ENCODE measurements at places on chromosomes 6 and 20.
A peak's percentile ranks its signal among the peaks of the same experiment; 100 is the strongest.

DNA sequence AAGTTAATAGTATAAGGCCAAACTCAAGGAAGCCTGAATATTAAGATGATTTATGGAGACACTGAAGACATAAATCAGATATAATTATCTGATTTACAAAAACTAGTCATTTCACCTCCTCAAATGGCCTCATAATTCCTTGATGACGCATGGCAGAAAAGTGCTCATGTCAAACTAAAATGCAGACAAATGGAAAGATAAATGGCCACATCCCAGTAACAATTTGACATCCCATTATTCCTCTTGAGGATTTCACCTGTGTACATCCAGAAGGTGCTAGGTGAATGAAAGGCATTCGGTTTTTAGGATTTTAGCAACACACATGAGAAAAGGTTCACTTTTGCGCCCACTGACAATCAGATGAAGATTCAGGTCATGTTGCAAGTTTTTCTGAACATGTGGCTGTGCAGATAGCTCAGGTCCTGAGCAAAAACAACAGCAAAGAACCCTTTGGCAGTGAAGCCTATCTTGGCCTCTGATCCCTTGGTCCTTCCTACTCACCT, 24.2 kb downstream of the SGK1 start:
- DNase-seq: peak; percentile 71

DNA sequence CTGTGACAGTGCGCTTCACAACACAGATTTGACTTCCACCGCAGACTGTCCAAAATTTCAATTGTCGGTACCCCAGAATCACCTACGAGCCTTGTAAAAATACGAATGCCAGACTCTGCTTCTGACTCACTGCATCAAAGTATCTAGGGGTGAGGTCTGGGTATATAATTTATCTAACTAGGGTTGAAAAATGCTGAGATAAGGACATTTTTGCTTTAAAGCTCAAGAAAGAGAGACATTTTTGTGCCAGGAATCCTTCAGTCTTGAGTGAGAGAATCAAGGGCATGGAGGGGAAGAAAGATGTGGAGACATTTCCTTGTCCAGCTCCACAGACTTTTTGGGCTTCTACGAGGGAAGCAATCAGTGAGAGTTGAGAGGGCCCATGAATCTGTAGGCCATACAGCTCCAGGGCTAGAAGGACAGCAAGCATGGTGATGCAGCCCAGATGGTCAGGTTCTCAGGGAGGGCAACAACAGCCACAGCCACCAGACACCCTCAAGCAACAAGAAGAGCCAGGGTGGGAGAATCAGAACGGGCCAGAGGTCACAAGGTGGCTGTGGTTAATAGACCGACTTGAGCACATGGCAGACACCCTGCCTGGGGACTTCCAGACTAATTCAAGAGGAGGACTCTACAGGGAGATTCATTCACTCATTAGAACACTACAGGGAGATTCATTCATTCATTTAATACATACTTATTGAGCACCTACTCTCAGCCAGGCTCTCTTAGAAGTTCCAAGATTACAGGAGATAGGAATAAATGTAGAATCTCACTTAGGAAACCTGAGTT, 211.1 kb upstream of the PRDM1 start:
- no peak for DNase-seq

- DNase-seq: no peak
These were observed 159.1 kb downstream of the PKHD1 start for GRCh38 chr6:51928320-51928719.

DNA sequence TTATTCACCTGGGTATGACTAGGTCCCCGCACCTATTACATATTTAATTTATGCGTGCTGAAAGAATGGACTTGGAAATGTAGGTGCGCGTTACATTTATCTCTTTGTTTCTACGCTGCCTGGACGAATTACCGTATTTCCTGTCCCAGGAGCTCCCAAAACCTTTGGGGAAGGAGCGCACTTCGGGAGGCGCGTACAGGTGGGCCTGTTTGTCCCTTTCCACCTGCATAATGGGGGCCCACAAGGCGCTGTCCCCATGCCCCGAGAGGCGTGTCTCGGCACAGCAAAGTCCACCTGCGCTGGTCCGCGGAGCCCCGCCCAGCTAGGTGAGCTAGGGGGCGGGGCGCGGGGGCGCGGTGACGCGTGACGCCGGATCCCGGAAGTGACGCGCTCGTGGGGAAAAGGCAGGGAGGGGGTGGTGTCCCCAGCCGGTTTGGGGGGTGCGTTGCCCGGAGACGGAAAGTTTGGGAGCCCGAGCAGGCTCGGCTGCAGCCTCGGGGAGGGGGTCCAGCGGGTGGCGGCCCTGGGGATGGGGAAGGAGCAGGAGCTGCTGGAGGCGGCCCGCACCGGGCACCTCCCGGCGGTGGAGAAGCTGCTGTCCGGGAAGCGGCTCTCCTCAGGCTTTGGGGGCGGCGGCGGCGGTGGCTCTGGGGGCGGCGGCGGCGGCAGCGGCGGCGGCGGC, at the start of gene ANKS1A:
Gene ANKS1A, plus strand, starts transcription at position 382 of the 682 bp plus-strand sequence. Its CDS starts 148 bp downstream, at position 530.
- DNase-seq: peak; percentile 70

- no peak for DNase-seq
These were observed 172.0 kb downstream of the KCNQ5 start for GRCh38 chr6:72793641-72794395.

DNA sequence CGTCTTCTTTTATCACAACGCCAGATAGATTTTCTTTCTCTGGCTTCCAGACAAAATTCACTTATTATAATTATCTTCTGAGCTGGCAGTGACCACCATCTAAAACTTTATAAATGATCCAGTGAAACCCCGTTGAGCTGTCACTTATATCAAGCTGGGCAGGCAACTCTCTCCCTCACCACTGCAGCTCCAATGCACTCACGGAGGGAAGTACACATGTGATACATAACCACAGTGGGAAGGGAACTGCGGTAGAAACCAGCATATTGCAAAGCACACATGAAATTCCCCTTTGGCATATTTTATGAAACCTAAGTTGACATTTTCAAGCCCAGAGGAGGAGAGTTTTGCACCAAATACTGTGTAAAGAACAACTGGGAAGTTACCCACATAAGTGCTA, 536.9 kb downstream of the HACE1 start:
- DNase-seq: no peak

GRCh38 chr6:154298297-154298696, 58.3 kb downstream of the IPCEF1 start:
- no peak for DNase-seq

DNA sequence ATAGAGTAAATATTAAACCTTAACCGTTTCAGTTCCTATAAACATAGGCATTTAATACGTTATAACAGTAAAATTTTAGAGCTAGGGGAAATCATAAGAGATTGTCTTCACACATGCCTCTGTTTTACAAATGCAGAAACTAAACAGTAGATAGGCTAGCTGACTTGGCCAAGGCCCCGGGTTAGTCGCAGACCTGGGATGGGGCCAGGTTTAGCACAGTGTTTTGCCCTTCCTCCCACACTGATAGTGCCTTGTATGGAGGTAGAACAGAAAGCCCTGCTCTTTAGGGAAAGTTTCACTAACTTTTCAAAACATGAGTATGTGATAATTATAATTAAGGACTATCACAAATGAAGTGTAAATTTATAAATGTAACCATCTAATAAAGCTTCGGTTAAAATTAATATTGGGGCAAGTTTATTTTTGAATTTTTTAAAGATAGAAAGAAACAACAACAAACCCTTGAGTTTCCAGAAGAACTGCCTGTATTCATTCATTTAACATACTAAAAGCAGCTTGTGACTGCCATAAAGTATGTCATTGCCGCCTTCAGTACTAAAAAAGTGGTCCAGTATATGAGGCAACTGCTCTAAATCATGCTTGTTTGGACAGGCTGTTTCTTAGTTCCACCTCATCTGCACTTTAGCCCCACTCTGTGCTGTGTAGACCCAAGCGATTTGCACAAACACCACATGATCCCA, 62.5 kb upstream of the LOC128125822 start:
- no peak for DNase-seq

GRCh38 chr6:134419716-134420115, 101.8 kb upstream of the SGK1 start:
- DNase-seq: no peak

GRCh38 chr20:53321596-53321995, 272.0 kb downstream of the ZNF217 start:
- no peak for DNase-seq

DNA sequence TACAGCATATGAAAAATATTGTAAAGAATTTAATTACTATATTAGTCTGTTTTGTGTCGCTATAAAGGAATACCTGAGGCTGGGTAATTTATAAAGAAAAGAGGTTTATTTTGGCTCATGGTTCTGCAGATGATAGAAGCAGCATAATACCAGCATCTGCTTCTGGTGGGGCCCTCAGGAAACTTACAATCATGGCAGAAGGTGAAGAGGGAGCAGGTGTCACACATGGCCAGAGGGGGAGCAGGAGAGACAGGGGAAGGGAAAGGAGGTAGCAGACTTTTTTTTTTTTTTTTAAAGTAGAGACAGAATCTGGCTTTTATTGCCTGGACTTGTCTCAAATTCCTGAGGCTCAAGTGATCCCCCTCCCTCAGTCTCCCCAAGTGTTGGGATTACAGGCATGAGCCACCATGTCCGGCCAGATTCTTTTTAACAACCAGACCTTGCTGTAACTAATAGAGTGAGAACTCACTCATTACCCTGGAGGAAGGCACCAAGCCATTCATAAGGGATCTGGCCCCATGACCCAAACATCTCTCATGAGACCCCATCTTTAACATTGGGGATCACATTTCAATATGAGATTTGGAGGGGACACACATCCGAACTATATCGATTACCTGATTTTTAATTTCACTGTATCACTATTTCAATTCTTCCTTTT, 64.6 kb downstream of the MAN1A1 start:
- no peak for DNase-seq

- DNase-seq: no peak
These were observed 80.2 kb downstream of the ANKEF1 start for GRCh38 chr20:10115021-10115420.

GRCh38 chr6:131924881-131925474, 26.2 kb downstream of the CCN2 start:
- DNase-seq: no peak

GRCh38 chr6:7805850-7806214, 79.9 kb downstream of the BMP6 start:
- DNase-seq: no peak

DNA sequence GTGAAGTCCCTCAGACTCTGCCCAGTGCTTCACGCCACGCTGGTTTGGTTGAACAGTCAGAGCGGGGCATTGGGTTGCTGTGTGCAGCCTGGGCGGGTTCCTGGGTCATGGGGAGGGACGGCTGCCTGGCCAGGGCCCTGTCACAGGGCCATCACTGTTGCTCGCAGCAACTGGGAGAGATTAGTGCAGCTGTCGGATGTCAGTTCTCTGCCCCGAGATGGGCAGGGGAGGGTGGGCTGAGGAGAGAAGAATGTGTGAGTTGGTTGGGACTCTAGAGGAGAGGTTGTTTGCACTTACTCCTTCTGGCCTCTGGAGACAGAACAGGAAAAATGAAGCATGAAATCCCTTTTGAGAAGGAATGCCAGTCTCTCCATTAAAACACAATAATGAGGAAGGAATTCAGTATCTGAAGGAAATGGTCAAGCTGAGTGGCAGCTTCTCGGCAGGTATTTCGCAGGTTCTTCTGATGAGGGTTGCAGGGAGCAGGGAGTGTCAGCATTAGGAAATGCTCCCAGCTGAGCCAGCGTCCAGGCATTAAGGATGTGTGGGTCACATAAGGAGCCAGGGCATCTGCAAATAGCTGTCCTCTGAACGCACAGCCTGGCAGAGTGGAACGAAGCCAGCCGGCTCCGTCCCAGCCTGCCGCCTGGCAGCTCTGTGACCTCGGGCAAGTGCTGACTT, 95.9 kb downstream of the SSR1 start:
- DNase-seq: no peak

DNA sequence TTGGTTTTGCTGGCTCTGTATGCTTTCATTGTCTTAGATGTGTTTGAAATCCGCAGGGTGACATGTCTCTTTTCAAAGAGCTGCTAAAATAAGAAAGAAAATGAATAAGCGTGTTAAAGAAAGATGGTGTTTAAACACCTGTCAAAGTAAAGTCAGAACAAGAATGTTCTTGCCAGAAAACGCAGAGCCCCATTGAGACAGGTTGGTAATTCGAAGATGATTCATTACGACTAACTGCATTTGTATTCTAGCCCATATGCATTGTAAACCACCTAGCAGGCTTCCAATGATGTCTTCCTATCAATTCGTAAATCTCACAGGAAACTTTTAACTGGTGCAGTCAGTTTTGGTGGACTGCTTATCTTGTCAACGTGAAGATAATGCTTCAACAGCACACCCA, 16.8 kb downstream of the PHACTR2 start:
- DNase-seq: no peak

DNA sequence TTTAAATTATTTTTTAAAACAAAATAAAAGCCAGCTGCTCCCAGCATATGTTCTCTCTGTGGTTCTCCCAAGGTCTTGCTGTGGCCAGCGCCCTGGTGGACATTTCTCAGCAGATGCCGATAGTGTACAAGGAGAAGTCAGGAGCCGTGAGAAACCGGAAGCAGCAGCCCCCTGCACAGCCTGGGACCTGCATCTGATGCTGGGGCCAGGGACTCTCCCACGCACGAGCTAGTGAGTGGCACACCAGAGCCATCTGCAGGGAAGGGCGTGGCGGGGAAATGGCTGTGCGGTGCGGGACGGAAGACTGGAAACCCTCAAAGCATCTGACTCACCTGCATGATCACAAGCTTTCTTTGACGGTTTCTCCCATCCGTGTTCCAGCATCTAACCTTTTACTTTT, 16.5 kb downstream of the GFRA4 start:
- DNase-seq: no peak

GRCh38 chr6:119148825-119149525, 70.5 kb upstream of the FAM184A start:
- DNase-seq: no peak

DNA sequence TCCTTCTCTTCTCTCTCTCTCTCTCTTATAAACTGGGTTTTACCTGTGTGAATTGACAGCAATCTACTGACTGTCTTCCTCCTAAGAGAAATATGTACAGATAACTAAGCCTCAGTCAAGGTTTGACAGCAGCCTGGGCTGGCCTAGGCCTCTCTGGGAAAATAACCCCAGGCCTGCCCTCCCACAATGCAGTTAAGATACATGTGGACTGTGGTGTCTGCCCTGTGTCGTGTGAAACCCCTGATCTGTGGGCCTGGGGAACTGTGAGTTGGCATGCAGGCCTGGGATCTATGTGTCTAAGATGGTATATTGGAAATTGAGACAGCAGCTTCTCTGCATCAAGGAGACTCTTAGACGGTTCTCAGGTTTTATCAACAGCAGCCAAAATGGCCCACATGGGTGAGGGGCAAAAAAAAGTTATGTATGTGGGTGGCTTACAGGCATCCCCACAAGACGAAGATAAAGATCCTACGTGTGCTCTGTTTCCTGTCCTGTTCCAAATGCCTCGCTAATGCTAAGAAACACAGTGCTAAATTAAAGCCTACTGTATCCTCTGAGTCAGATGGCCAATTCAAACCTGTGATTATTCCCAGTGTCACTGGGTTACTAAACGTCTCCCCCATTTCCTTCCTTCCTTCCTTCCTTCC, 19.0 kb downstream of the LRFN2 start:
- DNase-seq: no peak

- DNase-seq: no peak
These were observed 94.9 kb upstream of the ADGRF1 start for GRCh38 chr6:47137073-47137472.

- DNase-seq: no peak
These were observed 477.1 kb upstream of the EYS start for GRCh38 chr6:66184091-66184490.

GRCh38 chr6:78554341-78554740, 313.0 kb upstream of the IRAK1BP1 start:
- DNase-seq: no peak

GRCh38 chr20:15154070-15154469, 816.7 kb upstream of the FLRT3 start:
- no peak for DNase-seq
